ENCODE measurements at places on chromosomes 16 and 17.

DNA sequence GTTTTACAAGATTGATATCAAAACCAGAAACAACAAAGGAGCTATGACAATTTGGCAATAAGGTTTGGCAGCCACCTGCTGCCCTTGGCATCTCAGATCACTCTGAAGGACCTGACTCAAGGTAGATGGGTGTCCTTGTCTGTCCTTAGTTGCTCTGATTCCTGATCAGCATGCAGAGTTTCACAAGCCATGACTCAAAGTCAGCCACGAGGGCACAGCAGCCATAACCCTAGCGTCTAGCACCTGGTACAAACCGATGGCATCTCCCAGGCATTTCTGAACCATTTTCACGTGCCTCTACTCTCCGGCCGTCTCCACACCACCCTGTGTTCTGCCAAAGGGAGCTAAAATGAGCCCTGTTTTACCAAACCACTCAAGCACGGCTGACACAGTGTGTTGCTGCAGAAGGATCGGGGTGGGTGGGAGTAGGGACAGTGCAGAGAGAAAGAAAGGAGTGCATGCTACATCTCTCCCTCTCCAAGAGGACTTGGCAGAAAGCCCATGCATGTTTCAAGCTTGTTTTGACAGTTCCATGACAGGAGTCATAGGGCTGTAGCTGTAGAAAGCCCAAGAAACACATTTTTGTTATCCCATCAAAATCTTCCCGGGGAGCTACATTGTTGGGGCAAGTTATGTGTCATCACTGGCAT is 297.3 kb downstream of the ABCC12 start:
- no peak for DNase-seq

GRCh38 chr16:80681436-80681835 is 123.0 kb downstream of the CDYL2 start:
- no peak for DNase-seq

- DNase-seq = no peak
These were observed 36.2 kb downstream of the RAB11FIP4 start for GRCh38 chr17:31427684-31428083.

DNA sequence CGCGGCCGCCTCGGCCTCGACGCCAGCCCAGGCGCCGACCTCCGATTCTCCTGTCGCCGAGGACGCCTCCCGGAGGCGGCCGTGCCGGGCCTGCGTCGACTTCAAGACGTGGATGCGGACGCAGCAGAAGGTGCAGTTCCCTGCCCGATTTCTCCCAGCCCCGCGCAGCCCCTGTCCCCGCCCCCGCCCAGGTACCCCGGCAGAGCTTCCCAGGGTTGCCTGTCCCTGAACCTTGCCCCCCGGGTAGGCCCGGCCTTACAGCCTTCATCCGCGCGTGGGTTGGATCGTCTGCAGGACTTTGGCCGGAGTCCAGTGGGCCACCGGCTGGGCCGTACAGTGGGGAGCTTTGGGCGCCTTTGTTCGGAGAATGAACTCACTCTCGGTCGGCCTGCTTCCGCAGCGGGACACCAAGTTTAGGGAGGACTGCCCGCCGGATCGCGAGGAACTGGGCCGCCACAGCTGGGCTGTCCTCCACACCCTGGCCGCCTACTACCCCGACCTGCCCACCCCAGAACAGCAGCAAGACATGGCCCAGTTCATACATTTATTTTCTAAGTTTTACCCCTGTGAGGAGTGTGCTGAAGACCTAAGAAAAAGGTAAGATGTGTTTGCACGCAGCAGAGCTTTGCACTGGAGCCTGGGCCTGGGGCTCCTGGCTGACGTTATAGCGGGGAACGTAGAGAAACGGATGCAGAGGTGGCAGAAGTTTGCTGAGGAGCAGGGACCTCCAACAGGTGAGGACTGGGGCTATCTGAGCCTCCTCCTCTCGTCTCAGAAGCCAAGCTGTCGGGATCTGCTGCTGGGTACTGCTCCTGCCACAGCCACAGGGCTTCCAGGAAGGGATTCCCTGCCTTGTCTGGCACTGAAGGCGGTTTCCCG is 593 bp downstream of the GFER start:
- peak; percentile 40 for DNase-seq

DNA sequence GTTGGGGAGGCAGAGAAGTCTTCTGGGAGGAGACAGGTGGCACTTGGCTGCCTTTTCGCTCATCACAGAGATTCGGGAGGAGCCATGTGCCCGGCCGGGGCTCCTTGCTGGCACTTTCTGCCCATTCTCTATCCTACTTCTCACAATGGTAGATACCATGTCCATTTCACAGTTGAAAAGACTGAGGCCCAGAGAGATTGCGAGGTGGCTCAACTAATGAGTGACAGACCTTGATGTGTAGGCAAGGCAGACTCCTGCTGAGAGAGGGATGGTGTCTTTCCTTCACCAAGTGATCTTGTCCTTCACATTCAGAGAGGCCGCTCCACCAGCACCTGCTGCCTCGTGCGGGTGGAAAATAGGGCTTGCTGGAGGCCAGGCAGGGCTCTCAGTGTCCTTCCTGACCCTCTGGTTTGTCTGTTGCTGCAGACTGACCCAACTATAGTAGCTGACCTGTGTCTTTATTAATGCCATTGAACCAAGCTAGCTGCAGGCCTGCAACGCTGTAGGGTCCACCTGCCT is 42.1 kb downstream of the MPRIP start:
- no peak for DNase-seq
